ENCODE measurements at places on chromosomes 2 and 18.

GRCh38 chr2:230774348-230774951 lies 61.8 kb downstream of the CAB39 start:
- no peak for DNase-seq

- no peak for DNase-seq
These were observed 181.5 kb upstream of the ZFP36L2 start for GRCh38 chr2:43407935-43408334.

- no peak for DNase-seq
These were observed 35.8 kb downstream of the CCDC68 start for GRCh38 chr18:54923339-54923956.

DNA sequence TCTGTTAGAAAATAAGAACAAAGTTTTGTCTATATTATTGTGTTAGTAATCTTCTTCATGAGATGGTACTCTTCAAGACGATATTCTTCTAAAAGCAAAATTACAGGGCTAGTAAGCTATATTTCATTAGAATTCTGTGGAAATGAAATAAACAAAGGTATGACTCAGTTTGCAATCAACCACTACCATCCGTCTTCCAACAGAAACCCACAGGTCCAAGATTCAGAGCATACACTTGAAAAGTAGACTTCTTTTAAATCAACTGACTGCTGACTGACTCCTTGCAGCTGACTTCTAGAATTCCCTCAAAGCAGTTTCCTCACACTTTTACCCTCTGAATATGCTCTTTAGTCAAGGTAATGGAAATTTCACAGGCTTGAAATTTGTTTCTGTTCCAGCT lies 193.7 kb downstream of the GCA start:
- no peak for DNase-seq

DNA sequence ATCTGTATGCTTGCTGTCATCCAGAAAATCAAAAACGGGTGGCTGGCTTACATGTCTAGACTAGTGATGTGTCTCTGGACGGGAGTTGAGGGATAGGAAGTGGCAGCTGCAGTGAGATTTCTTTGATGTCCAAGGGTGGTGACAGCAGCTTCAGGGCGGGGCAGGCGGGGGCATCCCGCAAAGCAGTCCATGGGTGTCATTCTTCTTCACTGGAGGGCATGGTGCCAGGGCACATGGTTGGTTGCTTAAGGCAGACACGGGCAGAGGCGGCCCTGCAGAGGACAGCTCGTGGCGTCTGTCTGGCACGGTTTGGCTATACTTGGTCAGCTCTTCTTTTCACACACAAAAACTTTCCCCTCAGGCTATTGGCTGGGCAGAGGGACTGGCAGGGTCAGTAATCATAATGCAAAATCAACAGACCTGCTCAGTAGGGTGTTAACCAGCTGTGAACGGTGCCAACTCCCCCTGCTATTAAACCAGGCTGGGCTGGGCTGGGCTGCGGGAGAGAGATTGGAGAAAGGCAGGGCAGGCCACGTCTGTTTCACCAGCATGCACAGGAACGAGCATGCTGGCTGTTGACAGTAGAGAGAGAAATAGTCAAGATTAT lies 63.7 kb downstream of the COL4A3 start:
- peak; percentile 19 for DNase-seq

DNA sequence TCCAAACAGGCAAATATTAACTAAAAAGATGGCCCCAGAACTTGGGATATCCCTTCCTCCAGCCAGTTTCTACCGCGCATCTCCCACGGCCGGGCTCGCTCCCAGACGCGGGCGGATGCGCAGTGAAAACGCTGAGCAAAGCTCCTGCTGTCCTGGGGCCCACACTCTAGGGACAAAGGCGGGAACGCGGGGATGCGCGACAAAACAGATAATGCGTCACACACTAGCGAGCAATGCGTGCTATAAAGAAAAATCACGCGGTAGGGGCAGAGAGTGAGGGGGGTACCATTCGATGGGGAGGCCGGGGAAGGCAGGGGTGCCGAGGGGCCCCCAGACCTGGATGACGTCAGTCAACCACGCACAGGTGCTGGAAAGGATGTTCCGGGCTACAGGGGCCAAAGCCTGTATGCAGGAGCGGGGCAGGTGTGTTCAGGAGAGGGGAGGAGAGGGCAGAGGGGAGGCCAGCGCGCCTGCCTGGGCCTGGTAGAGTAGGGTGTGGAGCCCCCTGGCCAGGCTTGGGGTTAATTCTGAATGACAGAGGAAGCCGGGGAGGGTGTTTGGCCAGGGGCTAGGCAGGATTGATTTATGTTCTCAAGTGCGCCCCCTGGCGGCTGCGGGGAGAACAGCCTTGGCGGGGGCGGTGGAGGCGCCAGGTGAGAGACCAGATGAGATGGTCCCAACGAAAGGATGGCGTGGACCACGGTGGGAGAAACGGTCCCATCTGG lies 14.9 kb upstream of the ITM2C start:
- DNase-seq = no peak

GRCh38 chr2:183069174-183069573 lies 9.4 kb upstream of the DUSP19 start:
- no peak for DNase-seq

DNA sequence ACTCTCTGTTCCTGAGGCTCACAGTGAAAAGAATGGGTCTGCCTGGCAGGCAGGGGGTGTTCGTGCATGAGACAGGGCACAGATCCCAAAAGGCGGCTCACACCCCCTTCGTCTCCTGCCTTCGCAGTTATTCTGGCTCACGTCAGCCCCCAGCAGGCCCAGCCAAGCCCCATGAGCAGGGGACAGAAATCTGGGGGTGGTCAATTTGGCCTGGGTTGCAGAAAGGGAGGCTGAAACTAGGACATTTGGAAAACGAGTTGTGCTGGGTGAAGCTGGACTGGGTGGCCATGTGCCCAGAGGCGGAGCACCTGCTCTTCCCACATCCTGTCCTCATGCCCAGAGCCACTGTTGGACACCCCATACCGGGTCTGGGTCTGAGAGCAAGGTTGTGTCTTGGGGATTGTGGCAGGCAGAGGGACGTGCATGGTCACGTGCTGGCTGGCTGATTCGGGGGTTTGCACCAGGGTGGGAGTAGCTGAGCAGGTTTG lies 99.0 kb upstream of the MCFD2 start:
- no peak for DNase-seq

DNA sequence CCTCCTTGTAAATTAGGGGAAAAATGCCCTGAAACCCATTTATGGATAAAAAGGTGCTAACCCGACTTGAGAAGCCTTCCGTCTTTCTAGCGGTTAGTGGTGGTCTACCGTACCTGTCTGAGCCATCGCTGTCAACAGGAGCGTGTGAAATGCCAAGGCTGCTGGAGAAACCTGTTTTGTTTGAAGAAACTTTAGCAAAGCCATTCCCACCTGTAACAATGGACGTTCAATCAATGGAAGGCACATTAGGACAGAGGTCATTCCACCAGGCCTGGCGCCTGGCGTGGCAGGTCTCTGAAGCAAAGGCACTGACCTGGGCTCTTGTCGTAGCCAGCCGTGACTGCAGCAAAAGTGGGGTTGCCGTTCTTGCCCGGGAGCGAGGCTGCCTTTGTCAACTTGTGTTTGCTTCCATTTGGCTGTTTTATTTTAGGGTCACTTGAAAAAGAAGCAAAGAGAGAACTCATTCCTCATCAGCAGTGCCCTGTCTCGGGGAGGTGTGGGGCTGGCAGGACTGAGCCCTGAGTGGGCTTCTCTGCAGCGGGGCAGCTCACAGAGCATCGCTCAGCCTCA lies 47.2 kb downstream of the ZAP70 start:
- no peak for DNase-seq

GRCh38 chr2:96554293-96555145 lies 18.0 kb downstream of the ARID5A start:
- peak; percentile 1 for DNase-seq

DNA sequence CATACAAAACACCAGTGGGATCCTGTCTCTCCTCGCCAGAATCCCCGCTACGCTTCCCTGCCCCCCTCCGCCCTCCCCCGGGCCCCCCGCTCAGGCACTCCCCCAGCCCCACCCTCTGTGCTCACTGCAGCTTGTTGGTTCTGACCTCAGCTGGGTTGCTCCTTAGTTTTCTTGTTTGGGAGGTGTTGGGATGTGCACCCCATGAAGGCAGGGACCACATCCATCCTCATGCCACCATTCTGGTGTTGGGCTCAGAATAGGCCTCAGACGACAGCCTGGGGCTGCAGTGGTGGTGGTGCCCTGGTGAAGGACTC lies 4.6 kb downstream of the SNED1 start:
- no peak for DNase-seq

DNA sequence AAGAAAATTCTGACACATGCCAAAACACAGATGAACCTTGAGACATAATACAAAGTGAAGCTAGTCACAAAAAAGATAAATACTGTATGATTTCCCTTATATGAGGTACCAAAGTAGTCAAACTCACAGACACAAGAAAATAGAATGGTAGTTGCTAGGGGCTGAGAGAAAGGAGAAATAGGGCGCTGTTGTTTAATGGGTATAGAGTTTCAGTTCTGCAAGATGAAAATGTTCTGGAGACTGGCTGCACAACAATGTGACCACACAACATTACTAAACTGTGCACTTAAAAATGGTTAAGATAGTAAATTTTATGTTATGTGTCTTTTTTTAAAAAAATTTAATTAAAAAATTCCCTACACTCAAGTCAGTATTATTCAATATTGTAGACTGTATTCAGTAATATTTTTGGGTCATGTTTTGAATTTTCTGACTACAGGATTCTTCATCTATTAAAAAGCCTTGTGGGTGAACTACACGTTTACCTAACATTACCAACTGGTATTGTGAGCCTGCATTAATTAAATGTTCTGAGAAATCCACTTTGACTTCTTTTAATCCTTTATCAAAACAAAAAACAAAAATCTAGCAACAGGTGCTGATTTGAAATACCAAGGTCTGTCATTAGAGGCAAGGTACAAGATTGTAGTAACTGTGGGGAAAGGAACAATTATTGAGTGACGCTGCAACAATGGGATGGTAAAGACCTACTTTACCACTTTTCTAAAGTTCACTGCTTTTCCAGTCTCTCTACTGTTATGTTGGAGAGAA lies 140.8 kb upstream of the ZFP36L2 start:
- no peak for DNase-seq

DNA sequence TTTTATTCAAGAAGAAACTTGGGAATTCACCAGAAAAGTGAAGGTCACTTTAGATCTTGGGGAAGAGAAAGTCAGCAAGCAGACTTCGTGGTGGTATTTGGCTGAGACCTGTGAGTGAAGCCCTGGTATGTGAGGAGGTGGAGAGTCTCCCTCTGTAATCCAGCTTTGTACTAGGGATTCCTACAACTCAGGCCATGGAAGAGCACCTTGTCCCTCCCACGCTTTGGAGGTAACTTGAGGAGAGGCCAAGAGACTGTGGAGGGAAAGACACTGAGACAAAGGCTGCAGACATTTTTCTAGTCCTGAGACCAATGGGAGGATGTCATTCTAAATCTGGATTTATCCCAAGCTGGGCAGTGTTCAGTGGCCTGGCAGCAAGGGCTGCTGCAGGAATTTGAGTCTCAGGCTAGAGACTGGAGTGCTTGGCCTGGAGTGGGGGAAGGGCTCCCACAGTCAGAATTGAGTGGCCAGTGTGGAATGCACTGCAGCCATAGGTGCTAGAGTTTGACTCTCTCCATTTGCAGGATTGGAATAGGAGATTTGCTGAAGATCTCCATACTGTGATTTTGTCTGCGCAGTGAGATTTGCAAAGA lies 219.0 kb downstream of the ACTR3 start:
- no peak for DNase-seq

All from NCI-H748 treated with DMSO at 0.1 percent for 48 hours (cell line).